Chondrocyte (in vitro differentiated cells): ENCODE measurements at places on chromosomes 1 and 21. TPM values are rescaled to one million over a fixed set of nuclear protein-coding genes. Genes with fewer than 3 reads are reported as not detected.

DNA sequence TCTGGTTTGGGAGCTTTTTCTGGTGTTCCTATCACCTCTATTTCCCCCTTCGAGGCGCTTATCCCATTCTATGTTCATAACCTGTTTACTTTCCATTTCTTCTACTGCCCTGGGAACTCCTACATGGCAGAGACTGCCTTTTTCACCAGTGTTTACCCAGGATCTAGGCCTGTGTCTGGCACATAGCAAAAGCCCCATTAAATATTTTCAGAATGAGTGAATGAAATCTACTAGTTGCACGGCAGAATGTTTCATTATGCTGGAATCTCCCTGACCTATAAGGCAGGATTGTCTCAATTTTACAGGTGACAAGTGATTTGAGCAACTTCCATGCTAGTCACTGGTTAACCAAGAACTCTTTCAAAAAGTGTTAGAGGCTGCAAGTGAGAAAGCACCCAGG, 70.1 kb downstream of the PGM1 start:
- DNase-seq = no peak
- H3K27me3 ChIP-seq = no peaks in the 10 kb centered on the region
- H3K36me3 ChIP-seq = peaks cover 10% of the 10 kb centered on the region
- no peak overlapping the region for H3K4me3 ChIP-seq
- peaks cover 26% of the 10 kb centered on the region for H3K4me1 ChIP-seq
- peak overlapping the region; percentile 89 for H3K27ac ChIP-seq

DNA sequence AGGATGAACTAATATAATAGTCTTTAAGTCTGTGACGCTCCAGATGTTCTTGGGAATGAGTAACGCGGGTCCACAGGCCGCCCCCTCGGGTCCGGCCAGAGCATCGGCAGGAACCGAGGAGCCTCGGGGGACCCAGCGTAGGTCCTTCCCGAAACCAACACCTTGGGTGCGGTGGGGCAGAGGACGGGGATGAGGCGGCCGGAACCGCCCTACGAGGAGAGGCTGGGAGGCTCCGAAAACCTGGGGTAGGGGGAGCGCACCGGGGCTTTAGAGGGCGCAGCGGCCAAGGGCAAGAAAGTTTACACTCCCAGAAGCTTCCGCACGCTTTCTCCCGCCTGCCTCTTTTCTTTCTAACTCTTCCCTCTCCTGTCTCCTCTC, 7.1 kb downstream of the DMRTA2 start:
- no peak for DNase-seq
- no peak overlapping the region for H3K4me3 ChIP-seq
- peaks cover 67% of the 10 kb centered on the region for H3K27me3 ChIP-seq
- H3K36me3 ChIP-seq = peaks cover 7% of the 10 kb centered on the region
- H3K4me1 ChIP-seq = peaks cover 23% of the 10 kb centered on the region
- H3K27ac ChIP-seq = no peak overlapping the region

GRCh38 chr1:67838180-67838910, 5.1 kb upstream of the GNG12 start:
- no peak overlapping the region for H3K4me3 ChIP-seq
- no peaks in the 10 kb centered on the region for H3K36me3 ChIP-seq
- H3K4me1 ChIP-seq = peaks cover 46% of the 10 kb centered on the region
- no peaks in the 10 kb centered on the region for H3K27me3 ChIP-seq

DNA sequence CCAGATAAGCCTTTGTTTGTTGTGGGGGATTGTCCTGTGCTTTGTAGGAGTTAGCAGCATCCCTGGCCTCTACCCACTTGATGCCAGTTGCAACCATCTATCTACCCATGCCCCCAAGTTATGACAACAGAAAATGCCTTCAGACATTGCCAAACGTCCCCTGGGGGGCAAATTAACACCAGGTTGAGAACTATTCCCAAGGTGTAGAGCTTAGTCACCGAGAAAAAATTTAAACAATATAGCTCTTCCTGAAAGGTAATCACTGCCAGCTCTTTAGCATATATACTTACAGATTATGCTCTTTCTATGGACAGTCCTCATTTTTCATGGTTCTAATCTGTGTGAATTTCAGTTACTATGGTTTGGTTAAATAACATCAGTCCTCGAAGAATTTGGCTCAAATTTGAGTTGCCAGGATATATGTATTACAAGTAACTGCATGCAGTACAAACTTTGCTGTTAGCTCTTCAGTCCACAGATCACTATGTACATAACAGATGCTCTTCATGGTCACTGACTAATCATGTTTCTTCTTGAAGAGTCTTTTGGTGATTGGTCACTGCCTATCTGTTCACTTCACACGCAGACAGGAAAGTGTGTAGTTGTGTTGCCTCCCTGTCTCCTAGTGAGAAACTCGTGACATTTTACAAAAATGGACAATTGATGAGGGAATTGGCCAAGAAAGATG, 25.2 kb downstream of the MAPKAPK2 start:
- H3K4me3 ChIP-seq = no peak overlapping the region
- no peaks in the 10 kb centered on the region for H3K36me3 ChIP-seq
- peaks cover 77% of the 10 kb centered on the region for H3K4me1 ChIP-seq
- no peak for DNase-seq
- no peaks in the 10 kb centered on the region for H3K27me3 ChIP-seq
- H3K27ac ChIP-seq = peak overlapping the region; percentile 67

DNA sequence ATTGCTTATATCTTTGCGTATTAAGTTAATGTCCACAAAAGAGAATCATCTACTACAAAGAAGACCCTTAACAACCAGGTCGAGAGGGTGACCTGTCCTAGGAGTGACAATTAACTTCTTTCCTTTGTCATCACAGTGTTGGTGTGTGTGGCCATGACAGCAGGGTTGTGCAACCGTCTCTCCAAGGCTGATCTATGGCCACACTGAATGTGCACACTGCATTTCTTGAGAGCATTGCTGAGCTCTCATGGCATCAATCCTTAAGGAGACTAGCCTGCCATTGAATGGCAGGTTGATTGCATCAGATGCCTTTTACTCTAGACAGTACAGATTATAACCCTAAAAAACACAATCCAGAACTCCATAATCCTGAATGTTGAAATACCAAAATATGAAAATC, 86.5 kb upstream of the OLFM3 start:
- no peak for DNase-seq
- no peaks in the 10 kb centered on the region for H3K36me3 ChIP-seq
- no peaks in the 10 kb centered on the region for H3K4me1 ChIP-seq
- no peaks in the 10 kb centered on the region for H3K27me3 ChIP-seq
- no peak overlapping the region for H3K27ac ChIP-seq
- no peak overlapping the region for H3K4me3 ChIP-seq

- DNase-seq = no peak
- H3K36me3 ChIP-seq = no peaks in the 10 kb centered on the region
- H3K27ac ChIP-seq = no peak overlapping the region
- H3K27me3 ChIP-seq = peaks cover 9% of the 10 kb centered on the region
- no peaks in the 10 kb centered on the region for H3K4me1 ChIP-seq
Observed at GRCh38 chr1:246814890-246815289, 90.7 kb downstream of the SCCPDH start.

DNA sequence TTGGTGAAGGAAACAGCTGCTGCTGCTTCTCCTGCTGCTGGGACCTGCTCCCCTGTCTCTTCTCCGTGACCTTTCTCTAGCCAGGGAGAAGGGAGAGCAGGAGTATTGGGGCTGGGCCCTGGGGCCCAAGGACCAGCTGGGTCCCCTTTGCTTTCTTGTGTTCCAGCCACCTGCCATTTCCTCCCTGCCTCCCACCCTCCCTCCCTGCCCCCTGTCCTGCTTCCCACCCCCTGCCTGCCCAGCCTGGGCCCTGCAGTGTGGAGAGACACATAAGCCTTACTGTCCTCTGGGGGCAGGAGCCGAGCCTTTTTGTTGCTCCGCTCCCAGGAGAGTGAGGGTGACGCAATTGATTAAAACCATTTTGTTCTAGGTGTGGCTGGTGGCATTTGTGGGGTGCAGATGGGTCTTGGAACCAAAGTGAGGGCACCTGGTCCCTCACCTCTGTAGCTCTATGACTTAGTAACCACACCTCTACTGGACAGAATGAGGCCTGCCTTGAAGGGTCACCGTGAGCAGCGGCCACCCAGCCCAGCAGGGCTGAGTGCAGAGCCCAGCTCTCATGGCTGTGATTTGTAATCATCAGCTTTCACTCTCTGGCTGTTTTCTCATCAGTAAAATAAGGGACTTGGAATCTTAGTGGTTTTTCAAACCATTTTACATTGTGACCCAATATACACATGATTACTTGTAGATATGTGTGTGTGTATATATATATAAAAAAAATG, 13.9 kb upstream of the TMEM222 start:
- no peak for DNase-seq
- no peak overlapping the region for H3K27ac ChIP-seq
- H3K27me3 ChIP-seq = no peaks in the 10 kb centered on the region
- H3K4me3 ChIP-seq = no peak overlapping the region

Gene RHD
- total RNA-seq = not detected in 3 replicates

- H3K4me3 ChIP-seq = no peak overlapping the region
- no peaks in the 10 kb centered on the region for H3K36me3 ChIP-seq
- no peaks in the 10 kb centered on the region for H3K4me1 ChIP-seq
- peaks cover 11% of the 10 kb centered on the region for H3K27me3 ChIP-seq
Observed at GRCh38 chr21:17708522-17709265, 96.0 kb upstream of the BTG3 start.

DNA sequence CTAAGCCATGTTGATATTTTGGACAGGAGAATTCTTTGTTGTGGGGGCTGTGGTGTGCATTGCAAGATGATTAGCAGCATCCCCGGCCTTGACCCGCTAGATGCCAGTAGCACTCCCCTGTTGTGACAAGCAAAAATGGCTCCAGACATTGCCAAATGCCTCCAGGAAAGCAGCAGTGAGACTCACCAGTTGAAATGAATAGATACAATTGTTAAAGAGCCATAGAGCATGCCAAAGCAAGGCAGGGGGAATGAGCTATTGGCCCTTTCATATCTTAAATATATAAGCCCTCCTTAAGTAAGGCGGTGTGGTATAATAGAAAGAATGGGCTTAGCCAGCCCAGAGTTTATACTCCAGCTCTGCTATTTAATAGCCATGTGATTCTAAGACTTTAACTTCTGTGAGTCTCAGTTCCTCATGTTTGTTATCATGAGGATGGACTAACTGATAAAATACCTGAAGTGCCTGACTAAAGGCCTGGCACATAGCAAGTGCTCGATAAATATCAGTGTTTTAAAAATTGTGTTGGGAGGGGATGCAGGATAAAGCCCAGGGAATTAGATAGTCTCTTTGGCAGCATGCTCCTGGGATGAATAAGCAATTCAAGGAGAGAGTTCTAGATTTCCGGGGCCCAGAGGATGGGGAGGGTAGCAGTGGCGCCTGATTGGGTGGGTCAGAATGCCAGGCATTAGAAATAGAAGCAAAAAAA, 21.1 kb upstream of the RGS4 start:
- H3K27ac ChIP-seq = no peak overlapping the region
- H3K4me3 ChIP-seq = no peak overlapping the region
- no peaks in the 10 kb centered on the region for H3K27me3 ChIP-seq
- no peaks in the 10 kb centered on the region for H3K36me3 ChIP-seq

Gene MSH4
- 0.20 to 0.48 TPM in 2 of 3 replicates, not detected in the other for total RNA-seq

DNA sequence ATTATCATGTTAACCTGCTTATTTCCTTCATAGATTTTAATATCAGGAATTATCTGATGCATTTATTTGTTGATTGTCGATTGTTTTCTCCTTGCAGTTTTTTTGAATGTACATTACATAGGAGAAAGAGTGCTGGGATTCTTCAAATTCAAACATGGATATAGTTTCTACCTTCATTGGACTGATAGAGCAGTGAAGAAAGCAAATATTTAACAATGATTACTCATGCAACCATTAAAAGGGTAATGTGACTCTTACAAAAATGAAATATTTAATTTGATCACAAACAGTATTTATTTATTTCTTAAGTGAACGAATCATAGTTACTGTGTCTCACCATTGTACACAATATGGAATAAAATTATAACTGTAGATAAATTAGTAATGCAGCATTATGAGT, 350.9 kb downstream of the BRINP3 start:
- H3K4me3 ChIP-seq = no peak overlapping the region
- no peaks in the 10 kb centered on the region for H3K36me3 ChIP-seq
- no peak for DNase-seq
- no peaks in the 10 kb centered on the region for H3K4me1 ChIP-seq
- no peak overlapping the region for H3K27ac ChIP-seq

GRCh38 chr1:228416217-228416933, at the start of gene TRIM17:
Gene TRIM17 (minus strand): TSS chr1:228416861. CDS start chr1:228415072, 1,789 bp downstream.
- peak within 1 kb of the TSS; percentile 68 for H3K4me3 ChIP-seq
- peak; percentile 79 for DNase-seq
- no peaks in the 10 kb centered on the region for H3K36me3 ChIP-seq
- H3K27me3 ChIP-seq = no peaks in the 10 kb centered on the region
- no peak within 1 kb of the TSS for H3K27ac ChIP-seq
- peaks cover 11% of the 10 kb centered on the region for H3K4me1 ChIP-seq

Gene KCND3
- 0.77 to 3.6 TPM (median 0.99 TPM) in 3 replicates for total RNA-seq

- H3K27ac ChIP-seq = peak overlapping the region; percentile 15
- H3K27me3 ChIP-seq = no peaks in the 10 kb centered on the region
- no peak for DNase-seq
- peaks cover 31% of the 10 kb centered on the region for H3K4me1 ChIP-seq
- no peak overlapping the region for H3K4me3 ChIP-seq
Observed at GRCh38 chr1:183834568-183834967, 29.6 kb downstream of the RGL1 start.

Gene SIM2
- 0.59 to 1.3 TPM (median 0.60 TPM) in 3 replicates for total RNA-seq

GRCh38 chr1:200971955-200972711, 51.4 kb downstream of the KIF21B start:
- H3K36me3 ChIP-seq = peaks cover 2% of the 10 kb centered on the region
- no peak for DNase-seq
- H3K4me3 ChIP-seq = no peak overlapping the region
- no peaks in the 10 kb centered on the region for H3K27me3 ChIP-seq
- H3K4me1 ChIP-seq = no peaks in the 10 kb centered on the region

DNA sequence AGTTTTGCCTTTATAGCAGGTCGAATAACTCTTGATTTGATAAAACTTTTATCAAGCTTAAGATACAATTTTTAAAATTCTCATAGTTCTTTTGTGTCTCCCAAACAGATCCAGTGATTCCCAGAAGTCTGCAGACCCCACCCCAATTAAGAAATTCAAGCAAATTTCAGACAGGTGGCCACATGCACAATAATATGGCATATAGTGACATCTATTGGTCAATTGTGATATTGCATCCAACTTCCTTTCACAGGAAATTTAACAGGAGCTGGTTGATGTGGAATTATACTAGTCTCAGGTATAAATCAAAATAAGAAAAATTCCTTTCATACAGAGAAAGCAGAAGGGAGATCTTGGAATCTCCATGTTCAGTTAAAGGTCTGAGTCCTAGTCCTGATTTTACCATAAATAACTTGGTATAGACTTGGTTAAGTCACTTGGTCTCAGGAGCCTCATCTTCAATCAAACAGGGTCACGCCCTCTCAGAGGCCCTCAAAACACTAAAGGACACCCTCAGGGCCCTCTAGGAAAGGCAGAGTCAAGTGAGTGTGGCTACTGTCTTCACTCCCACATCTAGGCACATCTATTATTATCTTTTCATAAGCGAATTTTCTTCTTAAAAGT, 24.1 kb downstream of the PIGM start:
- H3K27ac ChIP-seq = no peak overlapping the region
- H3K27me3 ChIP-seq = peaks cover 42% of the 10 kb centered on the region
- H3K4me3 ChIP-seq = no peak overlapping the region
